ENCODE measurements at places on chromosomes 1 and 21.

- DNase-seq, result no peak
These were observed 42.7 kb downstream of the RHOU start for GRCh38 chr1:228778026-228778425.

- DNase-seq, result no peak
These were observed 146.6 kb downstream of the VPS13D start for GRCh38 chr1:12376236-12377045.

DNA sequence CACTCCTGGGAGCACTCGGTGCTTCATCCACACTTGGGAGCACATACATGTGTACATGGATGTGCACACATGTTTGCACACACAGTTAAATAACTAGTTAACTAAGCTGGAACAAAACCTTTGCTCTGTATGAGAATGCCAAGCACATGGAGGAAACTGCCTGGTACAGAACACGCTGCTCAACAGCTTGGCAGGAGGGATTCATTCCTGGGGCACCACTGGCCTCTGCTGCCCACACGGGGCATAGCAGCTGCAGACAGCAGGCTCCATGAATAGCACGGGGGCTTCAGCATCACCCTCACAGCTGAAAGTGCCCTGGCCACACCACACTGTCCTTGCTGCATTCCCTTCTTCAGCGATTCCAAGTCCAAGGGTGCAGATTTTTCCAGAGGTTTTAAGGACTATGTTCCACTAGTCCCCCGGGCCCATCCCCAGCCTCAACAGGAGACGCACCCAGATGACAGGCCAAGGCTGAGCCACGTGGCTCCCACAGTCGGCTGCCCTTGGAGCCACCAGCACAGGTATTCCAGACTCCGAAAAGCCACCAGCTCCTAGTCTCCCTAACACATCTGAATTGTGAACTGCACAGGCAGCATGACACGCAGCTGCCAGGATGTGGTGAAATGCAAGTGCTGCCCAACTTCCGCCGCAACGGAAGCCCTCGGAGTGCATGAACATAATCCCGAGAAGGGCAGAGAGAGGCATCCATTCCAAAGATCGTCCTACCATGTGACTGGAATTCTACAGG is 16.9 kb downstream of the NPHP4 start:
- peak; percentile 72 for DNase-seq

DNA sequence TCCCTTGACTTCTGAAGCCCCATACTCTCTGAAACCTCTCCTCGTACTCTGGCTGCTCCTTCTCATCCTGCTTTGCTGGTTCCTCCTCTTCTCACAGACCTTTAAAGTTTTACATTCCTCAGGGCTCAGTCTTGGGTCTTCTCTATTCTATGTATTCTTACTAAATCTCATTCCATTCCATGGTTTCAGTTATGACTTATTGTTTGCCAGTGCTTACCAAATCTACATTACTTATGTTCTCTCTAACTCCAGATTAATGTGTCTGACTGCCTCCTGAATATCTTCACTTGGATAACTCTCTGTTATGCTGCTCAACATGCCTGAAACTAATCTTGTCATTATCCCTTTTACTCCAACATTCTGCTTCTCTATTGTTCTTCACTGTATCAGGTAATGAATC is 5.4 kb upstream of the SLC35D1 start:
- DNase-seq, result no peak

- DNase-seq, result no peak
These were observed 17.0 kb upstream of the IGSF3 start for GRCh38 chr1:116684575-116684974.

Measured in lung (tissue), 17 donors.